ENCODE measurements at places on chromosomes 11 and 22.

DNA sequence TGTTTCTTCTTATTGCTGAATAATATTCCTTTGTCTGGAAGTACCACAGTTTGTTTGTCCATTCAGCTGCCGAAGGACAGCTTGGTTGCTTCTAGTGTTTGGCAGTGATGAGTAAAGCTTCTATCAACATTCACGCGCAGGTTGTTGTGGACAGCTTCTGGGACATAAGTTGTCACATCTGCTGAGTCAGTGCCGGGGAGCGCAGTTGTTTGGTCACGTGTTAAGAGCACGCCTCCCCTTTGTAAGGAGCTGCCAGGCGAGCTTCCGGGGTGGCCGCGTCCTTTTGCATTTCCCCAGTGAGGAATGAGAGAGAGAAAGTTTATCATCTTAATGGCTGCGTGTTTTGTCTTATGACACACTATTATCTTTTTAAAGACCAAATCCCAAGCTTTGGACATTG, 30.3 kb downstream of the SAMM50 start:
- no peak for DNase-seq

- DNase-seq = no peak
These were observed 33.6 kb upstream of the RCE1 start for GRCh38 chr11:66809592-66809991.

DNA sequence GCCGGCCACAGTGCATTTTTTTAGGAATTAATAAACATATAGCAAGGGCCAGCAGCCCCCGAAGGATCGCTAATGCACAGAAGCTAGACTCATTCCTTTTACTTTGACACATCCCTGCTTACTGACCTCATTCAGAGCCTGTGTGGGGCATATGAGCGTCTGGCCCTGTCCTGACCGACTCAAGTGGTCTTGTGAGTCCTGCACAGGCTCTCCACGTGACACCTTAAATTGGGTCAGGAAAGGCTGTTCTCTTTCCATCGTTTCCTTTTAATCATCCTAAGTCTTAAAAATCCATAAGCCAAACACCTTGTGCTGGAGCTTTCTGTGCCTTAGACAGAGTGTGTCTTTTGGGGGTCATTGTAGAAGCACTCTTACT, 18.6 kb downstream of the SDHAF2 start:
- DNase-seq = no peak

DNA sequence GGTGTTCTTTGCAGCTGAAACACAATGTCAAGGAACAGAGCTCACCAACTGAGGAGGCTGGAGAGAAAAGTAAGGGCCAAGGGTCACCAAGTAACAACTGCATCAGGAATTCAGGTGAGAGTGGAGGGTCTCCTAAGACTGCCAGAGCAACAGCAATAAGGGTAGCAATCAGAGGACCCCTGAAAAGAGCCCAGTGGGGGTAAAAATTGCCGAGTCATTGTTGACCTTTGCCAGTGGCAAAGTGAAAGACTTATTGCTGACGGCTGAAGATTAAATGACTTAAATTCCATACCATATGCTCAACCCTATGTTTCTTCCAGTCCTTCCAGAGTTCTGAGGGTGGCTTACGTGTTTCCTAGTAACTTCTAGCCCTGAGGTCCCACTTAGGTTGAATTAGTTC, 51.9 kb upstream of the ARHGAP42 start:
- DNase-seq = no peak

DNA sequence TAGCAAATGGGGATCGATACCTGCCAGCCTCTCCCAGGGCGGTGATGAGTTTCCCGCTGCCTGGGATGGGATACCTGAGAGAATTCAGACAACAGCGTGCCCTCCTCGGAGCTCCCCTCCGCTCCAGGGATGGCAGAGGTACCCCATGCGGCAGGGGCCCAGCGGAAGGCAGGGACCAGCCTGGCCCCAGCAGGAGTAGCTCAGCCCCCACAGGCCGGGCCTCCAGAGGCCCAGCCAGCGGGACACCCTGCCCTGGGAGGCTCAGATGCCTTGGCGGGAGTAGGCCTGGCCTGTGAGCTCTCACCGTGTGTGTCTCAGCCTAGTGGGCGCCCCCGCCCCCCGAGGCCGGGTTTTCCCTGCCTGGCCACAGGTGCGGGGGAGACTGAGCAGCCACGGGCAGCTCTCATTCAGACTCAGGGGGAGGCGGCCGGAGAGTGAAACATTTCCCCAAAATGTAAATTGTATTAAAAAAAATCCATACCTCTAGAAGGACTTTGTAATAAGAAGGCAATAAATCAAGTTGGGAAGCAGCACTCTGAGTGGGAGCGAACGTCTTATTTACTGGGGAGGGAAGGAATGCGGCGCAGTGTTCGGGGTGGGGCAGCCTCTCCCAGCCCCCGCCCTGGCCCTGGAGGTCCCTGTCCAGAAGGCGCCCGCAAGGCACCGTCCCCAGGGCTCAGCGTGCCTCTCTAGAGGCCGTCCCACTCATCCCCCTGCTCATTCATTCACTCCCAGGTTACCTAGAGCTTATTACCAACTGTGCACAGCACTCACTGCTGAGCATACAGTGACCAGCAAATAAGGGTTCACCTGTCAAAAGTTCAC, 888.0 kb downstream of the BRD1 start:
- no peak for DNase-seq

DNA sequence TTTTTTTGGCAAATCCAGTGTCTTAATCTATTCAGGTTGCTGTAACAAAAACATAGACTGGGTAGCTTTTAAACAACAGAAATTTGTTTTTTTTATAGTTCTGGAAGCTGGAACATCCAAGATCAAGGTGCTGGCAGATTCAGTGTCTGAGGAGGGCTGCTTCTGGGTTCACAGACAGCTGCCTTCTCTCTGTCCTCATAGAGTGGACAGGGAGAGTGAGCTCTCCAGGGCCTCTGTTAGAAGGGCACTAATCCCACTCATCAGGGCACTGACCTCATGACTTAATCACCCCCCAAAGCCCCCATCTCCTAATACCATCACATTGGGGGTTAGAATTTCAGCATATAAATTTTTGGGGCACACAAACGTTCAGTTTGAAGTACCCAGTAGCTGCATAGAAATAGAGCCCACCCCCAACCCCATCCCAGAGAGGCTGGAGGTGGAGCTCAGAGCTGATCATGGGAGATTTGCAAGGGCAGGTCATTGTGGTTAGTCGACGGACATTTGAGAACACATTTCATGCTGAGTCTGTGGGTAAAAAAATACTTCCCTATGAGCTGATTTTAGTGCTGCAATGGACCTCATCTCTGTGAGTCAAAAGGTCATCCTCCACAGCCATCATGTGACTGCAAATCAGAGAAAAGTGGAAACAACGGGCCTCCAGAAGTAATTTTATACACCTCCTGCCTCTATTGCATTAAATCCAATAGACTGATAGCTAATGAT, 203.1 kb upstream of the CADM1 start:
- DNase-seq = no peak

DNA sequence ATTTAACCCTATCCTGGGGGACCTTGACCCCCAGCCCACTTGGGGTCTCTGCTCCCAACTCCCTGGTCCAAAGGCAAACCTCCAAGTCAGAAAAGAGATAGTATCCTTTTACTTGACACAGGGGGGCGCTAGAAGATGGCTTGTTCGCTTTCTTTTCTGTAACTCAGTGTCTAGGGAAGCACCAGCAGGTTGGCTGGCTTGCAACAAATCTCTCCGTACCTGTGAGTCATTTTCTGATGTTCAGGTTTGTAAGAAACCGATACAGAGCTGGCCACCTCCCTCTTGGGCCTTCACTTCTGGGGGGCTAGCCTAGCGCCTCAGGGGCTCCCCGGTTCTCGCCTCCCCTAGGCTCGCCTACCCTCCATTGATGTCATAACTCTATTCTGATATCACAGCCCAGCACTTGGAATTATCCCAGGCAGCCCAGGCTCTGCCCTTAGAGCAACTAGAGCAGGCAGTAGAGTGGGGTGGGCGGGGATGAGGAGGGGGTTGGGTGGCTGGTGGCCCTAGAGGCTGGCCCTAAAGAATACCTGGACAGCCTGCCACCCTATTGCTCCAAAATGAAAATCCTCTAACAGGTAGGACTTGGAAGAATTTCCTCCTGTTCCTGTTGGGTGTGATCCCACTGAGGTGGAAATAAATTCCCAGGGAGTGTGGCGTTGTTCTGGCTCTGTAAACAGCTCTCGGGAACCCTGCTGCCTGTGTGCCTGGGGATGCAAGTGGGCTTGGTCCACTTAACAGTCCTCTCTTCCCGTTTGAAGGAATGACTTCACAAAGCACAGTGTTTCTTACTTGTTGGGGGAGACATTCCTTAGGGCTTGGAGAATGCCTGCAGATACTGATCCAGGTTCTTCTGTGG, 69.4 kb downstream of the OSBP2 start:
- DNase-seq = peak; percentile 73

Data from left kidney (tissue), 8 donors.